ENCODE measurements at places on chromosomes 16 and 17. TPM values are rescaled to one million over a fixed set of nuclear protein-coding genes. Genes with fewer than 3 reads are reported as not detected.
A peak's percentile ranks its signal among the peaks of the same experiment; 100 is the strongest.

GRCh38 chr16:58048494-58049231 is 23.1 kb downstream of the MMP15 start:
- H3K27ac ChIP-seq = no peak overlapping the region
- no peak for DNase-seq
- no peaks in the 10 kb centered on the region for H3K36me3 ChIP-seq
- no peaks in the 10 kb centered on the region for H3K4me1 ChIP-seq

DNA sequence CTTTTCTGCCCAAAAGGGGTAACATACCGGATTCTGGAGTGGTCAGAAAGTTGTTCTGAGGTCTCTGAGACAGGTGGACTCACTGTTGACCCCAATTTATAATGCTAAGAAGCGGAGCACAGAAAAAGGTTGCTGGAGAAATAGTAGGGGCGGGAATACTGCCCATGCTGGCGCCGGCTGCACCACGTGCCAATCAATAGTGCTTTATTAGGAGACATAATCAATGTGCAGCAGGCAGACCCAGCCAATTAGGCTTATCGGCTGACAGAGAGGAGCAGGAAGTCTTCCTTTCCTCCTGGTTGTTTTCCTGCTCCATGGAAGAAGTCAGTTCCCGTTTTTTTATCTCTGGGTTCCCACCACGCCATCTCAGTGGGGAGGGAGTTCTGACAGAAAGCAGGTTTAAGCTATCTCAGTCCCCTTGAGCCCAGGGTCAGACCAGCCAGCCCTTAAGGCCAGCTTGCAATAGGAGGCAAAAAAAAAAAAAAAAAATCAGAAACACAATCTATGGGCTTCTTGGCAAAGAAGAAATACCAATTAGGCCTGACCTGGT is 68.2 kb upstream of the IRX6 start:
- H3K36me3 ChIP-seq = no peaks in the 10 kb centered on the region
- no peak overlapping the region for H3K27ac ChIP-seq
- no peaks in the 10 kb centered on the region for H3K27me3 ChIP-seq
- no peak for DNase-seq
- H3K4me1 ChIP-seq = no peaks in the 10 kb centered on the region

DNA sequence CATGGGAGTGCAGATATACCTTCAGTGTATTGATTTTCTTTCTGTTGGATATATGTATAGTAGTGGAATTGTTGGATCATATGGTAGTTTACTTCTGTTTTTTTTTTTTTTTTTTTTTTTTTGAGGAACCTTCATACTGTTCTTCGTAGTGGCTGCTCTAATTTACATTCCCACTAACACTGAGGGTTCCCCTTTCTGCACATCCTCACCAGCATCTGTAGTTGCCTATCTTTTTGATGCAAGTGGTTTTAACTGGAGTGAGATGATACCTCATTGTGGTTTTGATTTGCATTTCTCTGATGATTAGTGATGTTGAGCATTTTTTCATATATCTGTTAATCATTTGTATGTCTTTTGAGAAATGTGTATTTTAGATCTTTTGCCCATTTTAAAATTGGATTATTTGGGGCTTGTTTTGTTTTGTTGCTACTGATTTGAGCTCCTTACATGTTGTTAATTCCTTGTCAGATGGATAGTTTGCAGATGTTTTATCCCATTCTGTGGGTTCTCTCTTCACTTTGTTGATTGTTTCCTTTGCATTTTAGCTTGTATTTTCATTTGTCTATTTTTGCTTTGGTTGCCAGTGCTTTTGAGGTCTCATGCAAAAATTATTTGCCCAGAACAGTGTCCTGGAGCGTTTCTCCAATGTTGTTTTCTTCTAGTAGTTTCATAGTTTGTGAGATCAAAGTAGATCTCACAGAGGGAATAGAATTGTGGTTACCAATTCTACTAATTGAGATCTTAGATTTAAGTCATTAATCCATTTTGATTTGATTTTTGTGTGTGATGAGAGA is 25.0 kb upstream of the BCAS3 start:
- H3K27me3 ChIP-seq = no peaks in the 10 kb centered on the region
- H3K4me1 ChIP-seq = no peaks in the 10 kb centered on the region
- H3K36me3 ChIP-seq = peaks cover 10% of the 10 kb centered on the region
- no peak overlapping the region for H3K27ac ChIP-seq
- no peak for DNase-seq

DNA sequence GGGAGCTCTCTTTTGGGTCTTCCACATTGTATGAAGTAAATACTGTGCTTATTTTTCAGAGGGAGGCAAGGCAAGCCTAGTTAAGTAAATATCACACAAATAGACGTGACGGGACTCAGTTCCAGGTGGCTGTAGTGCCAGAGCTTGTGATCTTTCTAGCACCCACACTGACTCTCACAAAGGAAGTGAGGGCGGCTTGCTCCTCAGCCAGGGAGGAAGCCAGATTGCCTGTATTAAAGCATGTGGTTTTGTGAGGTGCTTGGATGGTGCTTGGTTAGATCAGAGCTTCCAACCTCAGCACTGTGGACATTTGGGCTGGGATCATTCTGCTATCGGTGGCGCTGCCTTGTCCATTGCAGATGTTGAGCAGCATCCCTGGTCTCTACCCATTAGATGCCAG is 80.1 kb downstream of the VAT1L start:
- no peaks in the 10 kb centered on the region for H3K27me3 ChIP-seq
- H3K27ac ChIP-seq = no peak overlapping the region
- no peaks in the 10 kb centered on the region for H3K36me3 ChIP-seq
- H3K4me3 ChIP-seq = no peak overlapping the region
- H3K4me1 ChIP-seq = no peaks in the 10 kb centered on the region
- DNase-seq = no peak

DNA sequence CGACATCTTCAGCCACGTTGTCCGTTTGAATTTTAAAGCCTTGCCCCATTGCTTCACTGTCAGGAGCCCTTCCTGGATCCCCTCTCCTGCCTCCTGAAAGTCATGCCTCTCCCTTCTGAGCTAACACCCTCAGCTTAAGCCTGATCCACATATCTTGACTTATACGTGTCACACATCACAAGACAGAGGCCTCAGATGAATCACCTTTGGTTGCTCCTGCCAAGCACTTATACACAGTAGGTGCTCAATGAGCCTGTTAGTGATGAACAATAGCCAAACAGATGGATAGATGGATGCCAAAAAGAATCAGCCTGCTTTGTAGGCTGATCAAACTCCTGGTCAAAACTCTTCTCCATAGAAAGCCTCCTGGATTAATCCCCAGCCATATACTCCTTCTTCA is 31.8 kb downstream of the PITPNM3 start:
- peak; percentile 53 for DNase-seq
- peaks cover 12% of the 10 kb centered on the region for H3K4me1 ChIP-seq
- no peak overlapping the region for H3K27ac ChIP-seq
- H3K4me3 ChIP-seq = no peak overlapping the region

- peak; percentile 82 for DNase-seq
- peak overlapping the region; percentile 19 for H3K4me3 ChIP-seq
- peaks cover 17% of the 10 kb centered on the region for H3K4me1 ChIP-seq
- H3K36me3 ChIP-seq = no peaks in the 10 kb centered on the region
Measured at GRCh38 chr16:81997738-81998137, 13.5 kb downstream of the SDR42E1 start.

DNA sequence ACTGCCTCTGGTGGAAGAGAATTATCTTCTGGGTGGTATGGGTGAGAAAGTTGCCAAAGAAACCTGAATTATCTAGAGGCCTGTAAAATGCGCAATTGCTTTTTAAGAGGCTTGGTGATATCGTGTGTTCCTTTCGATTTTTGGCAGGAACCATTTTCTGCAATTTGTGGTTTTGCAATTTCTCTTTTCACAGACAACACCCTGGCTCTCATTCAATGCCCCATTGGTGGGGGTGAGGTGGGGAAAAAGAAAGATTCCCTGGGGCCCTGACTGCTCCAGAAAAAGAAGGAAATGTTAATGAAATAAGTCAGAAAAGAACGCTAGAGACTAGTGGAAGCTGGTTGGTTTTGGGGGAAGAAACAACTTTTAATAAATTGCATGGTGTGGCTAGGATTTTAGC is 77.4 kb downstream of the ANKFN1 start:
- no peaks in the 10 kb centered on the region for H3K27me3 ChIP-seq
- H3K27ac ChIP-seq = peak overlapping the region; percentile 14
- H3K4me1 ChIP-seq = peaks cover 18% of the 10 kb centered on the region
- H3K36me3 ChIP-seq = no peaks in the 10 kb centered on the region
- H3K4me3 ChIP-seq = peak overlapping the region; percentile 46

GRCh38 chr17:62653002-62653825 is 25.7 kb downstream of the MRC2 start:
- H3K4me1 ChIP-seq = peaks cover 46% of the 10 kb centered on the region
- H3K27ac ChIP-seq = peak overlapping the region; percentile 90
- no peaks in the 10 kb centered on the region for H3K27me3 ChIP-seq

DNA sequence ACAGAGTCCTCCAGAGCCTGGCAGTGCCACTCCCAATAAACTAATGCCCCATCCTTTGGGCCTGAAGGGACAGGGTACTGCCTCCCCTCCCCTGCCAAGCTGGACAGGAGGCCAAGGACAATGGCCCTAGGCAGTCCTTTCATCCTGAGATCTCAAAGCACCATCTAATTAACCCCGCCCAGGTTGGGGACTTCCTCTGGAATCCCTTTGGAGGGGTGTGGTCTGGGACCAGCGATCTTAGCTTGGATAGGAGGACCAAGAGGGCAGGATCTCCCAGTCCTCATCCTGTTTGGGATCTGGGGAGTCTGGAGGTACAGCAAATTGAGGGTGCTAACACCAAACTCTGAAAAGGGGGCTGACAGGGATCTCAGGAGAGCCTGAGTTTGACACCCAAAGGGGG is 18.2 kb upstream of the SP6 start:
- DNase-seq = no peak
- H3K4me3 ChIP-seq = no peak overlapping the region
- H3K27me3 ChIP-seq = peaks cover 26% of the 10 kb centered on the region
- no peak overlapping the region for H3K27ac ChIP-seq
- peaks cover 13% of the 10 kb centered on the region for H3K4me1 ChIP-seq
- H3K36me3 ChIP-seq = no peaks in the 10 kb centered on the region

GRCh38 chr16:66918803-66919568 is at the start of gene CDH16:
TSS of gene CDH16 (minus strand) at chr16:66918885. CDS start at chr16:66918065, 820 bp downstream.
- no peaks in the 10 kb centered on the region for H3K36me3 ChIP-seq
- no peak for DNase-seq
- H3K27me3 ChIP-seq = peaks cover 26% of the 10 kb centered on the region
- H3K4me1 ChIP-seq = no peaks in the 10 kb centered on the region

DNA sequence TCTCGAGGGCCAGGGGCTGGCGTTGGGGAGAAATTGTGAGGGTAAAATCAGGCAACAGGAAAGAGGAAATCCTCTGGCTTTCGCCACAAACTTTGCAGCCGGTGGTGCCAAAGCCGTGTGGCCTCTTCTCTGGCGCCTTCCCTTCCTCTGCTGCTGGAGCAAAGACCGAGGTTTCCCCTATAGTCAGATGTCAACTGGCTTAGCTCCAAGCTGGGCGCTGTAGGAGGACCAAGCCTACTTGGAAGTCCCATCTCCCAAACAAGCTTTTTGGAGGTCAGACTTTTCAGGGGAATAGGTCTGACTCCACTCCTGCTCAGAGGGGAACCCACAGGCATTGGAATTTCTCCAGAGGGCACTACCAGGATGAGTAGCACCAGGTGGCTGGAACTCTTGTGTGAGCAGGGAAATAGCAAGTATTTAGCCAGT is 5.0 kb downstream of the IGFBP4 start:
- peak; percentile 64 for DNase-seq
- peak overlapping the region; percentile 89 for H3K27ac ChIP-seq
- H3K4me3 ChIP-seq = peak overlapping the region; percentile 97
- peaks cover 80% of the 10 kb centered on the region for H3K4me1 ChIP-seq
- H3K27me3 ChIP-seq = no peaks in the 10 kb centered on the region
- H3K36me3 ChIP-seq = peaks cover 6% of the 10 kb centered on the region

GRCh38 chr16:12184419-12184917 is 207.9 kb downstream of the SNX29 start:
- no peak overlapping the region for H3K4me3 ChIP-seq
- H3K27ac ChIP-seq = no peak overlapping the region
- no peaks in the 10 kb centered on the region for H3K36me3 ChIP-seq
- no peaks in the 10 kb centered on the region for H3K27me3 ChIP-seq
- peaks cover 19% of the 10 kb centered on the region for H3K4me1 ChIP-seq
- DNase-seq = no peak

GRCh38 chr16:23640615-23640930 is 537 bp downstream of the PALB2 start:
- peak overlapping the region; percentile 99 for H3K4me3 ChIP-seq
- H3K36me3 ChIP-seq = peaks cover 12% of the 10 kb centered on the region
- H3K27me3 ChIP-seq = no peaks in the 10 kb centered on the region
- peak overlapping the region; percentile 60 for H3K27ac ChIP-seq
- peak; percentile 32 for DNase-seq
- H3K4me1 ChIP-seq = peaks cover 7% of the 10 kb centered on the region

GRCh38 chr16:52727441-52727840 is 180.5 kb upstream of the TOX3 start:
- no peak for DNase-seq
- no peak overlapping the region for H3K4me3 ChIP-seq
- no peaks in the 10 kb centered on the region for H3K36me3 ChIP-seq
- H3K27me3 ChIP-seq = no peaks in the 10 kb centered on the region
- no peak overlapping the region for H3K27ac ChIP-seq
- no peaks in the 10 kb centered on the region for H3K4me1 ChIP-seq

DNA sequence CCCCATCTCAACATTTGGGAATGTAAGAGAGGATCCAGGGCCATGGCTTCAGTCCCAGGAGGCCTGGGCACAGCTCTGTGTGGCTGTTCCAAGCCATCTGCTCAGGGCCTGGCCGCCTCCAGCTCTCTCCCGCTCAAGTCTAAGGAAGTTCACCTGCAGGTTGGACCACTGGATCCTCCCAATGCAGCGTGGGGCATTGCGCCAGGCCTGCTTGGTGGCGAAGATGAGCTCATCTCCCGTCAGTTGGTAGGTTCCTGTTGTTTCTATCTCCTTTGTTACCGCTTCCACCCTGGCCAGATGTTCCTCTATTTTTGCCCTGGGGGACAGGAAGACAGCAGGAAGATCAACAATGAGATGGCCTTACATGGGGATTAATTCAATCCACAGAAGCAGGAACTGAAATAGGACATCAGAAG is 17.5 kb downstream of the NOS2 start:
- no peaks in the 10 kb centered on the region for H3K4me1 ChIP-seq
- no peak overlapping the region for H3K27ac ChIP-seq
- no peak for DNase-seq

DNA sequence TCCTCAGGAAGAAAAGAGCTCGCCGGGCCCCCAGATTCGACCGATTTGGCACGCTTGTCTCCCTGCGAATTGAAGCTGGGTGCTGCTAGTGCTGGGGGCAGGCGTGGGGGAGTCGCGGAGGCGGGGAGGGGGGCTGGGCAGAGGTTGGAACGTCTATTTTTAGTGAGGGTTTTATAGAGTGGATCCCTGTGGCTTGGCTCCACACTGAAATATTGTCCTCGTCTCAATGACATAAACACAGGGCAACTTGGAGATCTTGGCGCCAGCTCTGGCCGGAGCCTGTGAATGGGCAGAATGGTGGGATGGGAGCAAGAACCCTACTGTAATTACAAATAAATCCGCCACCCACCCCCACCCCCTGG is 15.7 kb upstream of the NOG start:
- H3K4me3 ChIP-seq = no peak overlapping the region
- no peaks in the 10 kb centered on the region for H3K4me1 ChIP-seq
- DNase-seq = no peak
- H3K27me3 ChIP-seq = peaks cover 12% of the 10 kb centered on the region
- no peaks in the 10 kb centered on the region for H3K36me3 ChIP-seq
- H3K27ac ChIP-seq = no peak overlapping the region

MYH11 gene
- 0.79 TPM for polyA plus RNA-seq

PLA2G10 gene
- not detected for polyA plus RNA-seq

TNK1 gene
- 1.2 TPM for polyA plus RNA-seq

ADORA2B gene
- 10.3 TPM for polyA plus RNA-seq

SYNGR2 gene
- 19.9 TPM for polyA plus RNA-seq

KRTAP9-9 gene
- polyA plus RNA-seq = not detected

KRT33A gene
- polyA plus RNA-seq = not detected

GRAPL gene
- not detected for polyA plus RNA-seq

KRTAP4-6 gene
- polyA plus RNA-seq = not detected

IRX3 gene
- 8.8 TPM for polyA plus RNA-seq

CTRL gene
- polyA plus RNA-seq = 3.8 TPM
